ENCODE measurements at places on chromosomes 6 and 20.

DNA sequence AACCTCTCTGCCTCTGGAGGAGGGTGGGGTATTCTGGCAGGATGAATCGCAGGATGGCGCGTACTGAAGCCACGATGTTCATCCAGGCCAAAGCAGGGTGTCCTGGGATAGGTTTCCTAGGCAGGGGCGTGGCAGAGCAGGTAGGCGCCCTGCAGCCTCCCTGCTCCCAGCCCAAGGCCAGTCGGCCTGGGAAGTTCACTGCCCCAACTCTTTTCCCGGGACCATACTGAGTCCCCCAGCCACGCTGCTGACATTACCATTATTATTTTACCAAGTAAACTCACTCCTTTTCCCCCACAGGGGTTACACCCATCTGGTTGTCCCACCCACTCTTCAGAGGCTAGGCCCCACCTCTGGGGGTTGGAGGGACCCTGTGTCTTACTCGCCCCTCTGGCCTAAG, 21.8 kb downstream of the SDCBP2 start:
- DNase-seq: no peak

- no peak for DNase-seq
Measured at GRCh38 chr6:2839195-2839981, 2.3 kb downstream of the SERPINB1 start.

- DNase-seq: no peak
Measured at GRCh38 chr6:14375930-14376329, 258.4 kb downstream of the CD83 start.

GRCh38 chr20:45363611-45364492, 896 bp downstream of the SYS1 start:
- no peak for DNase-seq

GRCh38 chr6:45667300-45667699, 289.6 kb upstream of the SUPT3H start:
- no peak for DNase-seq

DNA sequence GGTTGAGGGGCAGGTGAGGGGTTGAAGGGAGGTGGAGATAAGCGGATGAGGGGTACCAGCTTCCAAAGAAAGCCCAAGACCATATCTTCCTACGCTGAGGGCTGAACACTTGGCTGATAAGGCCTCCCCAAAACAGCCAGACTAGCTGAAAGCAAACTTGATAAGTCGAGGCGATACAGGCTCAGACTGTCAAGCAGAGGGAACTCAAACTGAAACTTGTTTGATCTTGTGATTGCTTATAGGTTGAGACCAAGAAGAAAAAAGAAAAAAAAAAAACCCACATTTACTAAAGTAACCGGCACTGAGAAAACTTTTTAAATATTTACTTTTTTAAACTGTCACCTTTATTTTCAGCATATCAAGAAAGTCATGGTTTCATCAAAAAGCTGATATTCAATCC, 73.6 kb downstream of the TRERF1 start:
- DNase-seq: no peak

DNA sequence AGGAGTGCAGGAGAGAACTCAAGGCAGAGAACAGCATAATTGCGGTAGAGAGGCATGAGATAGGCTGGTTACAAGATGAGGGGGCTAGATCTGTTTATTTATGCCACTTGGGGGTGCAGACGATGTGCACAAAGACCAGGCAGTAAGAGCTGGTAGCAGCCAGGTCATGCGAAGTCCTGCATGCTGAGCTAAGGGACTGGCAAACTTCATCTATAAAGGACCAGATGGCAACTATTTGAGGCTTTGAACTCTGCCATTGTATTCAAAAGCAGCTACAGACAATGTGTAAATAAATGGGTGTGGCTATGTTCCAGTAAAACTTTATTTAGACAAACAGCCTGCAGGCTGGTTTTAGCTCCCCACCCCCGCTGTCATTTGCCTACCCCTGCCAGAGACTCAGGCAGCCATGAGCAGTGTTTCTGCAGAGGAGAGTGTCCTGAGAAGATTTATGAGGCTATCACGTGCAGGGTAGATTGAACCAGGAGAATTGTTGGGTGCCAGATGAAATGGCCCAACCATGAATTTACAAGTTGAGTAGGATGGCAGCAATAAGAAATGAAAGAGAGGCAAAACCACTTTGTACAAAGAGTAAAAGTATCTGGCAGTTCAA, 253.4 kb upstream of the MOCS1 start:
- DNase-seq: no peak

- DNase-seq: no peak
Measured at GRCh38 chr6:154474648-154475428, 35.6 kb downstream of the CNKSR3 start.

DNA sequence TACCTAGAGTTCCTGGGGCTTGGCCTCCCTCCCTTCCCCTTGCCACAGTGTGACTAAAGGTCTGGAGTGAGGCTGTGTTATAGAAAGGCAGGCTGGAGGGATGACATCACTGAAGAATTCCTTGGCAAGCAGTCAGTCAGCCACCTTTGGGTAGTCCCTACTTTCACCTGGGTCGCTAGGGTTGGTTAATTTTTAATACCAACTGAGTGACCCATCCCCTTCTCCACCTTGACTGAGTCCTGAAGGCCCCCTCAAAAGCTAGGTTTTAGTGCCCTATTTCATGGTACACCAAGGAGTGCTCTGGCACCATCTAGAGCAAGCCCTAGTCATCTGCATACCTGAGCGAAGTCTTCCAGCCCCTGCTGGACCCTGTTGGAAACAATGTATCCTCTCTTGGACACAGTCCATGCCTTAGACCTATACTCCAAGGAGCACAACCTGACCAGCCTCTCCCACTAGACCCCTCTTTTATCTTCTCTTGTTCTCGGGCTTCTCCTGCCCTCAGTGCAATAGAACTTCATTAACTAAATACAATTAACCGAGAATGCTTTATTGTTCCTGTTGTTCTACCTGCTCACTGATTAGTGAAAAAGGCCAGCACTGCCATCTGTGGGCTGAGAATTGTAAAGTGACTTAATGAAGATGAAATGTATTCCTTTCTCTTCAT, 44.6 kb downstream of the RIN2 start:
- DNase-seq: no peak

GRCh38 chr20:49853640-49854039, 41.0 kb downstream of the SLC9A8 start:
- DNase-seq: no peak

- DNase-seq: no peak
Measured at GRCh38 chr20:615514-615913, 5.4 kb upstream of the TCF15 start.

- DNase-seq: no peak
Measured at GRCh38 chr6:39191236-39191930, 37.9 kb downstream of the KCNK5 start.

DNA sequence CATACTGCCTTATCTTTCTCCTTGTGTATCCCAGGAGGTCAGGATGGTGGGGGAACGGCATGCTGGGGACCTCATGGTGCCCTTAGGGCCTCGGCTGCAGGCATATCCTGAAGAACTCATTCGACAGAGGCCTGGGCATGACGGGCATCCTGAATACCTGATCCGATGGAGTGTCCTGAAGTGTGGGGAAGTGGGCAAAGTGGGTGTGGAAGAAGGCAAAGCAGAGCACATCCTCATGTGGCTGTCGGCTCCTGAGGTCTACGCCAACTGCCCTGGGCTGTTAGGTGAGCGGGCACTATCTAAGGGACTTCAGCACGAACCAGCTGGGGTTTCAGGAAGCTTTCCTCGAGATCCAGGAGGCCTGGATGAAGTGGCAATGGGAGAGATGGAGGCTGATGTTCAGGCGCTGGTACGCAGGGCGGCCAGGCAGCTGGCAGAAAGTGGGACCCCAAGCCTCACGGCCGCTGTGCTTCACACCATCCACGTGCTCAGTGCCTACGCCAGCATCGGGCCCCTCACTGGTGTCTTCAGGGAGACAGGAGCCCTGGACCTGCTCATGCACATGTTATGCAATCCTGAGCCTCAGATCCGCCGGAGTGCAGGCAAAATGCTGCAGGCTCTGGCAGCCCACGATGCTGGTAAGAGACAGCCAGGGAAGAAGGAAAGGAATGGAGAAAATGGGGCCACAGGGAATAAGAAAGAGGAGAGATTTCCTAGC, 2.4 kb downstream of the CUL9 start:
- no peak for DNase-seq
